ENCODE measurements at places on chromosomes 16 and 17.
A peak's percentile ranks its signal among the peaks of the same experiment; 100 is the strongest.

- no peak for DNase-seq
These were observed 231.9 kb upstream of the CA10 start for GRCh38 chr17:52390422-52390821.

- peak; percentile 43 for DNase-seq
These were observed 816 bp downstream of the HSBP1 start for GRCh38 chr16:83808573-83809014.

DNA sequence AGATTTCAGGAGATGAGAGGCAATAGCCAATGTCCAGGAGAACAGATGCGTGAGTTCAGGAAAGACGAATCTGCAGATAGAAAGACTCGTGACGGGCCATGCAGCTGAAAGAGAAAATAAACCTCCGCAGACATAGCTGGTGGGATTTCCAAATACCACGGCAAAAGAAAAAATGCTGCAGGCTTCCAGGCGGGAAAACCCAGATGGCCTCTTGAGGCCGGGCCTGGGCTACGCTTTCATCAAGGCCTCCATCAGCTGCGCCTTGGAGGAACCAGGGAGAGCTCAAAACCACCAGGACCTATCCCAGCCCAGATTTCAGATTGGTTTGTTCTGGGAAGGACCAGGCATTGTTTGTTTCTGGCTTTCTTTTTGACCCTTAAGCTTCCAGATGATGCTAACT lies 16.7 kb downstream of the CCDC40 start:
- no peak for DNase-seq

- no peak for DNase-seq
These were observed 10.9 kb downstream of the JPT2 start for GRCh38 chr16:1688807-1689560.

DNA sequence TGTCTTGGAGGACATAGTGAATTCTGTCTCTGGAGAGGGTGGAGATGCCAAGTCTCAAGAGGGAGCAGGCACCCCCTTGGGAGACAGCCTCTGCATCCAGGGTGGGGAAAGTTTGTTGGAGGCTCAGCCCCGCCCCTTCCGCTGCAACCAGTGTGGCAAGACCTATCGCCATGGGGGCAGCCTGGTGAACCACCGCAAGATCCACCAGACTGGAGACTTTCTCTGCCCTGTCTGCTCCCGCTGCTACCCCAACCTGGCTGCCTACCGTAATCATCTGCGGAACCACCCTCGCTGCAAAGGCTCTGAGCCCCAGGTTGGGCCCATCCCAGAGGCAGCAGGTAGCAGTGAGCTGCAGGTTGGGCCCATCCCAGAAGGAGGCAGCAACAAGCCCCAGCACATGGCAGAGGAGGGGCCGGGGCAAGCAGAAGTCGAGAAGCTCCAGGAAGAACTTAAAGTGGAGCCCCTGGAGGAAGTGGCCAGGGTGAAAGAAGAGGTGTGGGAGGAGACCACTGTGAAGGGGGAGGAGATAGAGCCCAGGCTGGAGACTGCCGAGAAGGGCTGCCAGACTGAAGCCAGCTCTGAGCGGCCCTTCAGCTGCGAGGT lies 5.2 kb downstream of the ZNF646 start:
- DNase-seq = no peak

DNA sequence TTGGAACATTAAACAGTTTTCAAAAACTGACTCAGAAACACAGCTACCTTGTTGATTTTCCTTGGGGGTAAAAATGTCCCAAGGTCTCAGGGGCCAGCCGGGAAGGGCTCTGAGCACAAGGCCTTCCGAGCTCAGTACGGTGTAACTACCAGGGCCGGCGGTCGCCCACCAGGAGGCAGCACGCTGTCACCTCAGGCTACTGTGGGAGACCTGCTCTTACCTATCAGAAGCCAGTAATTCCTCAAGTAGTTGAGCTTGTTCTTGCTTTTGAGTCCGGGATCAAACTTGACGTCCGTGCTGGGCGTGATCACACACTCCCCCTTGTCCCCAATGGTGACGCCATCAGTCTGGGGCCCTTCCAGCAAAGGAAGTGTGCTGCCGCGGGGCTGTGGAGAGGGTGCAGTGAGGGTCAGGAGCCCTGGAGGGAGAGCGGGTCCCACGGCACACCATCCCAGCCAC lies 43.4 kb upstream of the ICAM2 start:
- no peak for DNase-seq

DNA sequence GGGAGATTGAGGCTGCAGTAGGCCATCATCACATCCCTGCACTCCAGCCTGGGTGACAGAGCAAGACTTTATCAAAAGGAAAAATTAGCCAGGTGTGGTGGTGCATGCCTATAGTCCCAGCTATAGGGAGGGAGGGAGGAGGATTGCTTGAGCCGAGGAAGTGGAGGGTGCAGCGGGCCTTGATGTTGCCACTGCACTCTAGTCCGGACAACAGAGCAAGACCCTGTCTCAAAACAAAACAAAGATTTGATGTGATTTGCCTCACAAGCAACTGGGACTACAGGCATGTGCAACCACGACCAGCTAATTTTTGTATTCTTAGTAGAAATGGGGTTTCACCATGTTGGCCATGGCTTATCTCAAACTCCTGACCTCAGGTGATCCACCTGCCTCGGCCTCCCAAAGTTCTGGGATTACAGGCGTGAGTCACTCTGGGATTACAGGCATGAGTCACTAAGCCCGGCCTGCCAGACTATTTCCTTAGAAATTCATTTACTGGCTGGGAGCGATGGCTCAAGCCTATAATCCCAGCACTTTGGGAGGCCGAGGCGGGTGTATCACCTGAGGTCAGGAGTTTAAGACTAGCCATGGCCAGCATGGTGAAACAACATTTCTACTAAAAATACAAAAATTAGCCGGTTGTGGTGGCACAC lies 11.5 kb downstream of the UBE2G1 start:
- DNase-seq = no peak

DNA sequence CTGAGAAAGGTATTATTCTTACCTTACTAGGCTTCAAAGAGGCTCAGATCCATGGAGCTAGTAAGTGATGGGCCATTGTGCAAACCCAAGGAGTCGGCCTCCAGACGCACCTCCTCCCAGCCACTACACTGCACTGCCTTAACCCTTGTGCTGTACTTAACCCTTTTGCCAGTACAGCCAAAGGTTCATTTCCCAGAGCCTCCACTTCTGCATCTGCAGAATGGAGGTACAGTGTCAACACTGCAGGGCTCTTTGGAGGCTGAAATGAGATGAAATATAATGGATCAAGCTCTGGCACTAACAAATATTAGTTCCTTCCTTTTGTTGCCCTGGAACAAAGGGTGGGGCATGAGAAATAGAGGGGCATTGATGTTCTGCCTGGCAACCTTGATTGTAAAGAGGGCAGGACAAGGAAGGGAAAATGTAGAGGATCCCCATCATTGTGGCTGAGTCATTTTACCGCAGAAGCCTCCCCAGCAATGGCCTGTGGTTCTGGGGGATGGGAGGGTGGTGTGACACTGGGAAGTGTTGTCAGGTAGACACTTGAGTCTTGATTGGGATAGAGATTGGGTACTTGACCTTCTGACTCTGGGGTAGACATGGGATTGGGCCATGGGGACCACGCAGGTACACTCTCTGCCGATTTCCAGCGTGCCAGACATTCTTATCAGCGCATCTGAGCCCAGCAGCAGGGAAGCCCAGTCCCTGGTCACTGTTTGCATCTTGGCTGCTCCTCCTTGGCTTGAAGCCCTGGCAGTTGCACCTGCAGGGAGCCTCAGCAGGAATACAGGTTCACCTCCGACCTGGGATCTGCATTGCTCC lies 84.0 kb downstream of the MSI2 start:
- DNase-seq = no peak

DNA sequence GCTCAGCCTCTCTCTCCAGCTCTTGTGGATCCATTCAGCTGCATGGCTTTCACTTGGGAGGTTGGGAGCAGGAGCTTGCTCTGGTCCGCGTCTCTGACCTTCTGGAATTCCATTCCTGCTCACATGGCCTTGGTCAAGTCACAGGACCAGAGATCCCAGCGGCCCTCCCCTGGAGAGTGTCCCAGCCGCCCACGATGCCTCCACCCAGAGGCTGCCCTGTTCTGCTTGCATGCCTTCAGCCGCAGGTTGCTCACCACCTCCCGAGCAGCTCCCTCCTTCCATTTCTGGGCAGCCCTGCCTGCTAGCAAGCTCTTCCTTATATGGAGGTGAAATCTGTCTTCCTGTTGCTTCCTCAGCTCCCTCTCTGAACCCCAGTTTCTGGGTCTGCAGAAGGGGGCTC lies 32.6 kb downstream of the RAI1 start:
- DNase-seq = no peak

DNA sequence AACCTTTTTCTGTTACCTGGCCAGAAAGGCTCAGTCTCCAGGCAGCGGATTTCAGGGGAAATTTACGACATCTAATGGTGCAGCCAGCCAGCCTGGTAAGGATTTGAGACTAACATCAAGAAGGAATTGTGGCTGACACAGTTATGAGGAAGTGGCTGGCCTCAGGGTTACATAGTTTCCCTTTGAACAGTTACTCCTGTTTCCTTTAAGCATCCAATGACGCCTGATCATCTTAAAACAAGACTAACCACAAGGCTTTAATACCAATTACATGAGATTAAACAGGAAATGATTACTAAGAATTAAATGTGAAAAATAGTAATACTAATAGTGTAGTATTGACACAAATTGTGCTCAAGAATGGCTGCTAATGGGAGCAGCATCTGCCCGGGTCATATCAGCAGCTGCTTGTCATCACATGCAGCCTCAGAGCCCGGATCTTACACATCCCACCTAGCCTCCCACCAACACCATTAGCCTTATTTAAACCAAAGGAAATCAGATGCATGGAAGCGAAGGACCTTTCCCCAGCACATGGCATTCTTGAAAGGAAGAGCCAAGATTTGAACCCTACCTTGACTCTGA lies 431.8 kb downstream of the PMP22 start:
- DNase-seq = no peak

DNA sequence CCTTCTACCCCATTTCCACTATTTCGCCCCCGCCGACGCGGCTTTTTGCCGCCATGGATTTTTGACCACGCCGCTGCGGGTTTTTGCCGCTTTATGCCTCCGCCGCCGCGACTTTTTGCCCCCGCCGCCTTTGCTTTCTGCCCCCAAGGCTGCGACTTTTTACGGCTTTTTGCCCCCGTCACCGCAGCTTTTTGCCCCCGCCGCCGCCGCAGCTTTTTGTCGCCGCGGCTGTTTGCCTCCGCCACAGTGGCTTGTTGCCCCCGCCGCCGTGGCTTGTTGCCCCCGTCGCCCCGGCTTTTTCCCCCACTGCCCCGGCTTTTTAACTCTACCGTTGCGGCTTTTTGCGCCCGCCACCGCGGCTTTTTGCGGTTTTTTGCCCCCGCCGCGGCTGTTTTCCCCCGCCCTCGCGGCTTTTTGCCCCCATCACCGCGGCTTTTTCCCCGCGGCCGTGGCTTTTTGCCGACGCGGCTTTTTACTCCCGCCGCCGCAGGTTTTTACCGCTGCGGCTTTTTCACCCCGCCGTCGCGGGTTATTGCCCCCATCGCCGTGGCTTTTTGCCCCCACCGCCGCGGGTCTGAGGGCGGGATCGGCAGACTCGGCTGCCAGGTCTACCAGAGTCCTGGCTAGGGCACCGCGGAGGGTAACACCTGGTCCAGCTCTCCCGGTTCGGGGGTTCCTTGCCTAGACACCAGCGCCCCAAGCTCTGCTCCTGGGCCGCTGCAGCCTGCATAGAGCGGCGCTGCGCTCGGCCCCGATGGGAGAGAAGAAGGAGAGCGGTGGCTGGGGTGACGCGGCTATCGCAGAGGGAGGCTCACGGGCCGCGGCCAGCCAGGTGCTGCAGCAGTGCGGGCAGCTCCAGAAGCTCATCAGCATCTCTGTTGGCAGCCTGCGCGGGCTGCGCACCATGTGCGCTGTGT lies 562.7 kb upstream of the WSB1 start:
- no peak for DNase-seq

- DNase-seq = no peak
These were observed 13.3 kb upstream of the OR1F1 start for GRCh38 chr16:3174618-3175148.

GRCh38 chr17:64160378-64160777 lies 30.4 kb upstream of the ERN1 start:
- DNase-seq = no peak

DNA sequence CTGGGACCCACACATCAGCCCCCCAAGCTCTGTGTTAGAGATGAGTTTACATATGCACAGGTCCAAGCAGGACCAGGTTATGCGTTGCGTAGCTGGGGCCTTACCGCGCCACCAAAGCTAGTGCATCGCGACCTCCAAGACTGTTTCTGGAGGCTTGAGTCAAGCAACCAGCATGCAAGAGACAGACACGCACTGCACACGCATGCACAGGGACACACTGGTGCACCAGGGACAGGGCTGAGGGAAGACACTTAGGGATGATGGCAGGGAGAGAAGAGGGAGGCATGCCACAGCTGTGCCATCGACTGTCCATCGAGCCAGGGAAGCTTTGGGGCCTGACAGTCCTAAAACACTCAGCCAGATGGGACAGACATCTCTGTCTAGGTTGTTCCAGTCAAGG lies 72.8 kb downstream of the MYH11 start:
- no peak for DNase-seq
